ENCODE measurements at places on chromosomes 5 and 9.

DNA sequence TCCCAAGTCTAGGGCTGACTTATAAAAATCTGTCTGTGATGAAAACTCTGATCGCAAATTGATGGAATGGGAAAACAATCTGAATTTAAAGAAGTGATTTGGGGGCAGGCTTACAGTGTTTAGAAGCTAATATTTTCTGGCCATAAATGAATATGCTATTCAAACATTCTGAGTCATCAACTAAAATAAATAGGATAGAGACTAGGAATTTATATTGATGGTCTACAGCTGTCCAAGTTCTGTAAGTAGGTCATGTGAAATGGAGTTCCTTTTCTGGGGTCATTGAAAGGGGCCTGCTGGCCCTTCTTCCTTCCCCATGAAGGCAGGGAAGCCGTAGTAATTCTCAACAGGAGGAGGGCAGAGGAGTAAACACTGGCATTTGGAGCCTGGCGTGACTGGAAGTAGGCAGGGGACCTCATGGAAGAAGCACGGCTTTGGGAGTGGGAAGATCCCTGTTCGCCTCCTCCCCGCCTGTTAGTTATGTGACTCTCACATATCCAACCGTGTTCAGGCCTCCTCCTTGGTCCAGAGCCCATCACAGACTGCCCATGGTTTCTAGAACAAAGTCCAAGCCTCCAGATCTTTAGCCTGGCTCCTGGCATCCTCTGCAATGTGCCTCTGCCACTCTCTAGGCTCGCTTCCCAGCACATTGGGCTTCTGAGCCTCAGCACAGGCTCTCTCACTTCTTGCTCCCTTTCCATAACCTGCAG, 31.7 kb downstream of the ALG2 start:
- DNase-seq: no peak

GRCh38 chr5:74258314-74258665, 382.2 kb downstream of the ENC1 start:
- no peak for DNase-seq

GRCh38 chr5:152549709-152550108, 144.6 kb upstream of the NMUR2 start:
- no peak for DNase-seq

- DNase-seq: no peak
Measured at GRCh38 chr9:8362250-8362649, 562.7 kb upstream of the DMAC1 start.

GRCh38 chr5:175741556-175741955, 83.7 kb downstream of the HRH2 start:
- no peak for DNase-seq

All from CD4-positive, alpha-beta T cell treated with Interleukin-10 for 1 hour (primary cell).